Activated CD8-positive, alpha-beta memory T cell treated with anti-CD3 and anti-CD28 coated beads for 1 hour (primary cell): ENCODE measurements at places on chromosomes 7 and 10.

DNA sequence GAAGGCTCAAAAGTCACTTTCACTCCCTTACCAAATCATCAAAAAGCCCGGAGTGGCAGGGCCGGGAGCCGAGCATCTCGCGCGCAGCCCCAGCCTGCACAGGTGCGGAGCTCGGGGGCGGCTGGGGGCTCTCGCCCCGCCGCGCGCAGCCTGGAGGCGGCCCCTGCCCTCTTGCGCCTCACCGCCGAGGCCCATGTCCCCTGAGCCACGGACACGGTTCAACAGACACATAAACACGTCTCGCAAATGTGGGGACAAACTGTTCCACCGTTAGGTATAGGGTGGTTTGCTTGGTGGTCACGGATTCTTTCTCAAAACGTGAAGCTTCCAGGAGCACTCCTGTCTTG lies 700 bp downstream of the GSAP start:
- DNase-seq: no peak

- DNase-seq: no peak
Measured at GRCh38 chr10:72593963-72594362, 31.9 kb downstream of the MICU1 start.

DNA sequence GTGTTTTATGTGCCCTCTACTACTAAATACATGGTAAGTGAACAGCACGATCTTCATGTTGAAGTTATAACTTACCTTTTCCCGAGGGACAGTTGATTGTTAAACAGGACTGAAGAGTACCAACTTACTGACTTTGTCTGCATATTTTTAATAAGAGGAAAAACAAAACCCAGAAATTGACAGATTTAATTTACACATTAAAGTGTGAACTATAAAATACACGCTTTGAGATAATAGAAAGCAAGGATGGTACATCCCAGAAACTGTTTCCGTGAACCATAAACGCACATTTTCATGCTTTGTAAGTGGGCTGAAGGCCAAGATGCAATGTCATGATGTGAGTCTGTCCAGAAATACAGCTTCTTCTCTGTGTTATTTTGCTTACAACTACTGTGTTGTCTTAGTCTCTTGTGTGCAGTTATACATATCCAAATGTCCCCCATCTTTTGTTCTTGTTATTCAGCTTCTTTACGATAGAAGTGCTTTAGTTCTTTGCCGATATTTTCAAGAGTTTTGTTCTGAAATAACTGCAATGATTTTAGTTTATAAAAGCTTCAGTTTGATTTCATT lies 190.1 kb downstream of the MLLT10 start:
- DNase-seq: no peak

DNA sequence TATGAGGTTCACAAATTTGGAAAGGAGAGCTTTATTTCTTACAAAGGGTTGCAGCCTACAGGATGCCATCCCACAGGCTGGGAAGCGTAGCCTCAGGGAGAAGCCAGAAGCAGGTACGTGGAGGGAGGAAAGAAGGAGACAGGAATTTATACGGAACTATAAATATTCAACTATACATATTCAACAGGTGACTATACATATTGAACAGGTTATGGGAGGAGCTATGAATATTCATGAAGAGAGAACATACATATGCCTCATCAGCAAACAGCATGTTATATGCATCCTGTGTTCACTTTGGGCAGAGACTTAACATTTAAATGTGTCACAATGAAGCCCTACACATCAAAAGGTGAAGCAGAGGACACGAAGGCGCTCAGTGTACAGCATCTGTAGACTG lies 40.5 kb upstream of the LMTK2 start:
- DNase-seq: no peak

- no peak for DNase-seq
Measured at GRCh38 chr7:44615793-44616192, 9.4 kb downstream of the OGDH start.

- DNase-seq: no peak
Measured at GRCh38 chr10:11257440-11258090, 239.9 kb downstream of the CELF2 start.

DNA sequence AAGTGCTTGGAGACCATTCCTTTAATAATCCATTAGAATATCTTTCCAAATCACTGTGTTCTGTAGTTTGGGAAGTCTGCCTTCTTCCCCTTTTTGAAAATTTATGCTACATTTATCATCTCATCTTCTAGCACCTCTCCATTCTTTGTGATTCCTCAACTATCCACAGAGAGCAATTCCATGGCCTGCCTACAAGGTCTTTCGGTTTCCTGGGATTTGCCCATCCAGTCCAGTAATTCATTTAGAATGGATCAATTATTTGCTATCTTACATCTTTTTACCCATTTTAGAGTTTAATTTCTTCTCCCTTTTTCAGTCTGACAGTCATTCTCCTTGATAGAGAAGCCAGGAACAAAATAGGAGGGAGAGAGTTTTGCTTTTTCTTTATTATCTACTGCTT lies 179.8 kb downstream of the ST7 start:
- DNase-seq: no peak

GRCh38 chr7:105462765-105463420 lies 59.2 kb downstream of the PUS7 start:
- DNase-seq: no peak

- no peak for DNase-seq
Measured at GRCh38 chr7:140146574-140146973, 30.2 kb downstream of the KDM7A start.

DNA sequence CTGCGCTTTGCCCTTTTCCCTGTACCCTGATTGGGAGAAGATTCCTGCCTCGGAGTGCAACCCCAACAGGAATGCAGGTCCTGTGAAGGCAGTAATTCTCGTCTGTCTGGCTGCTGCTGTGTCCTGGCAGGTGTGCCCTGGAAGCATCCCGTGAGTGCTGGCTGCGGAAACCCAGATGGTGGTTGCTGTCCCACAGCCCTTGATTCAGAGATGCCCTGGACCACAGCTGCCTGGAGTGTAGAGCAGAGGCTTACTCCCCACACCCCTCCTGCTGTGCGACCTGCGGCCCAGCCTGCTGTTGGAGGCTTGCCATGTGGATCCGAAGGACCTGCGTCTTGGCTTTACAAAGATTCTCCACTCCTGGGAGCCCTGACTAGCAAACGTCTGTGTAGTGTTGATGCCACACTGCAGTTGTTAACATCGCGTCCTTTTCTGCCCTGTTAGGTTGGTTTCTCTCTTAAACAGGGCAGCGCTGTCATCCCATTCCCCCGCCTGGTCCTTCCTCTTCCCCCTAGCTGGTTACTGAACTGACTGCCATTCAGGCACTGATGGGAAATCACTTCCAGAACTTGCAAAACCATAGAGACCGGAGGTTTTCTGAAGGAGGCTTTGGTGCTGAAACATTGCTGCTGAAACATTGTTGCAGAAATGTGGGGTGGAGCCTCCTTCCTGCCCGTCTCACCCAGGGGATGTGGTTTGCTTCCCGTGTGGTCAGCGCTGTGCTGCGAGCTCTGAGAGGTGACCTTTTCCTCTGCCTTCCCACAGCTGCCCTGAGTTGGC lies 53.3 kb downstream of the DNAJB6 start:
- DNase-seq: no peak
